ENCODE measurements at places on chromosomes 7 and 10.

GRCh38 chr10:12602521-12602920 is 253.2 kb downstream of the CAMK1D start:
- DNase-seq = no peak

- DNase-seq = no peak
Measured at GRCh38 chr10:91700273-91700672, 67.4 kb upstream of the PPP1R3C start.

DNA sequence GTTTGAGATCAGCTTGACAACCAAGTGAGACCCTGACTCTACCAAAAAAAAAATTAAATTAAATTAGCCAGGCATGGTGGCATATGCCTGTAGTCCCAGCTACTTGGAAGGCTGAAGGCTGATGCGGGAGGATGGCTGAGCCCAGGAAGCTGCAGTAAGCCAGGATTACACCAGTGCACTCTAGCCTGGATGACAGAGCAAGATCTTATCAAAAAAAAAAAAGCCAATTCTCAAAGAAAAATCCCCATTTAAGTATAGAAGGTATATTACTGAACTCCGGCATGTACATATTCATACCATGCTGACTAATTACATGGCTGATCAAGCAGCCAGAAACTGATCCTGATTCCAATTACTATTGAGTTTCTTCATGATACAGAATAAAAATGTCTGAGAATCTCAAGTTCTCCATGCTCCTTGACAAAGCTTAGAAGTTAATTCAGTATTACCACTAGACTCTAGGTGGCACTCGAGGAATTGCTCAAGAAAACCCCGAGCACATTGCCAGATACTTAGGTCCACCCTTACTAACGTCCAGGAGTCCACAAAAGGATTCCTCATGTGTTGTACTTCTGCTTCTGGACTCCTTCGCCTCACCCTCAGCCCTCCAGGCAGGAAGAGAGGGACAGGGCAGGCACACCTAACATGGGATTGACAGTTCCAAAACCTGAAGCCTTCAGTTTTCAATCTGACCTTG is 148.9 kb downstream of the PARD3 start:
- DNase-seq = no peak

- DNase-seq = no peak
Measured at GRCh38 chr10:47410271-47410670, 26.2 kb upstream of the ZNF488 start.

DNA sequence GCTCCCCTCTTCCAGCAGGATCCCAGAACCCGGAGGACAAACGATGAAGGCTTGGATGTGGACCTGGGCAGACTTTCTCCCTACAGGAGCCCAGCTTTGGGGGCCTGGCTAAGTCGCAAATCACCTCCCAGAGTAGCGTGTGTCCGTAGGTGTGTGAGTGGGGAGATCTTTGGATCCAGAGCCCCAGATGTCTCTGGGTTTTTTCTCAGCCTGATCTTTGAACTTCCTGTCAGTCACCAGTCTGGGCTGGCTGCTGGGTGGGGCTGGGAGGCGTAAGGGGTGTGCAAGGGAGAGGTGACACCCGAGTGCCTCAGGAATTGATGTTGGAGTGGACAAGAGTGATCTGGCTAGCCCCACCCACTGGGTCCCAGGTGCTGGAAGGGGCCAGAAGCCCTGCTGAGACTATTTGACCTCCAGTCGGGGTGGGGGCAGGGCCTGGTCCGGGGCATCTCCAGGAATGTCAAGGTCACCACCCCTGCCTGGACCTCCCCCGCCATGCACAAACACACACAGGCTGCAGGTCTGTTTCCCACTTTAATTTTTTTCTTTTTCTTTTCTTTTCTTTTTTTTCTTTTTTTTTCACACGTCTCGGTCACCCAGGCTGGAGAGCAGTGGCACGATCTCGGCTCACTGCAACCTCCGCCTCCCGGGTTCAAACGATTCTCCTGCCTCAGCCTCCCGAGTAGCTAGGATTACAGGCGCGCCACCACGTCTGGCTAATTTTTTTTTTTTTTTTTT is at the start of gene MOGAT3:
Gene MOGAT3, minus strand, starts transcription at position 175 of the 738 bp plus-strand sequence. CDS start 182 bp downstream, outside the sequence.
- DNase-seq = no peak

DNA sequence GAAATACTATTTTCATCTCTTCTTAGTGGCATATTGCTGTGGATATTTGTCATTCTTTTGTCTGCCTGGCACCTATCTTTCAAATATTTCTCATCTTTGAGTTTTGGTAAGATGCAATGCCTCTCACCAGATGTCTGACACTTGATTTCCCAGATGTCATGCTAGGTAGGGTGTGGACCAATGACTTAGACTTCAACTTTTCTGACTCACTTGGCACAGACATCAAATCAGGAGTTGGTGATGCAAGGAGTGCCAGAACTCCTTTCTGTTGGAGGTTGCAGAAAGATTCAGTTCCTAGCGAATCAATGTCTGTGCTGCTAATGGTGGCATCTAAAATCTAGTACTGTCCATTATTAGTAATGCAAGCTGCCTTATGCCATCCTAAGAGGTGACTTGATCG is 216.9 kb upstream of the FERD3L start:
- DNase-seq = no peak

GRCh38 chr10:128871671-128872231 is 595.3 kb upstream of the MGMT start:
- DNase-seq = no peak

- DNase-seq = no peak
Measured at GRCh38 chr10:93445978-93446720, 36.0 kb downstream of the MYOF start.

GRCh38 chr10:128326251-128326650 is 200.0 kb upstream of the MKI67 start:
- DNase-seq = no peak

DNA sequence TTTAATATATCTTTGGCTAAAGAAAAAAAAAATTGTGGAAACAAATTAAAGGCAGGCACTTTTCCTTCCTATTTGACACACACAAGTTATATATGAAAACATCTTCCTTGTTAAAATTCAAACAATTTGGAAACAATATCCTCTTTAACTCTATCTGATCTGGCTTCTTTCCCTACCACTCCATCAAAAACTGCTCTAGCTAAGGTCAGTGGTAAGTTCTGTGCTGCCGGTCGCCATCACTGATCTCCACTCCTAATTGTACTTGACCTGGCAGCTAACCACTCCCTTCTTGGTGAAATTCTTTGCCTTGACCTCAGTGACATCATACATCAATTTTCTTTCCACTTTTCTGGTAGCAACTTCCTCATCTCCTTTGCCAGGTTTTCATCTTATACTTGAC is 47.9 kb upstream of the MRLN start:
- DNase-seq = no peak

GRCh38 chr10:112330162-112330561 is 43.8 kb upstream of the ACSL5 start:
- no peak for DNase-seq

GRCh38 chr10:35126062-35126529 is 550 bp upstream of the CREM start:
- no peak for DNase-seq

GRCh38 chr10:22593636-22594198 is 120.7 kb downstream of the PIP4K2A start:
- DNase-seq = no peak

GRCh38 chr10:124579011-124579399 is 117.4 kb downstream of the LHPP start:
- no peak for DNase-seq

- no peak for DNase-seq
Measured at GRCh38 chr10:62057359-62057758, 155.9 kb downstream of the ARID5B start.

GRCh38 chr7:73976761-73977618 is 51.0 kb upstream of the ELN start:
- DNase-seq = no peak

DNA sequence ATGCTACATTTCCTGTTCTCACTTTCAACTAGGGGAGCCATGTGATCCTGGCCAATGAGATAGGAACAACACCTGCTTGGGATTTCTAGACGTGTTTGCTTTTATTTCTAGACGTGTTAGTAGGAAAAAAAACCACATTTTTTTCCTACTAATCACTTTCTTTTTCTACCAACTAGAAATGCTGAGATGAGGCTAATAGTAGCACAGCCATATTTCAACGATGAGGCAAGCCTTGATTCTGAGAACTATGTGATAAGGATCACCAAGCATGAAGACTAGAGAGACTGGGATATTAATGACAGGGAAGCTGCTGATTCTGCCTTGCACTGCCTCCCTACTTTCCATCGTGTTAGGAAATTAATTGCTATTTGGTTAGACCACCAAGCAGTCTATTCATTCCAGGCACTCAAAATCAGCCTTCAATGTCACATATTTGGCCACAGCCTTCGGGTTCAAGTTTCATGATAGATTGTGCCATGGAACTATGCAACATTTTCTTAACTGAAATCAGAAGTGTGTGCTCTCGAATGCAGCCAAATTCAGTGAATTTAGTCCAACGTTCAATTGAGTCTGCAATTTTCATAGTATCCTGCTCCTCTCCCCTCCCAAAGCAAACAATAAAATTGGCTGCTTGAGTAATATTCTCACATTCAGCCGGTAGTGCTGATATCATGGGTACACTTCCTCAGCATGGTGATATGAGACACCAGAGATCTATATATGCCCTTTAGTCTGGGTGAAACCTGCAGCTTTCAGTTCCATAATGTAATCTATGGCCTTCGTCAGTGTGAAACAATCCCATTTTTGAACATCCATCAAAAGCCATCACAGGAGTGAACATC is 98.1 kb downstream of the GPR37 start:
- DNase-seq = no peak

DNA sequence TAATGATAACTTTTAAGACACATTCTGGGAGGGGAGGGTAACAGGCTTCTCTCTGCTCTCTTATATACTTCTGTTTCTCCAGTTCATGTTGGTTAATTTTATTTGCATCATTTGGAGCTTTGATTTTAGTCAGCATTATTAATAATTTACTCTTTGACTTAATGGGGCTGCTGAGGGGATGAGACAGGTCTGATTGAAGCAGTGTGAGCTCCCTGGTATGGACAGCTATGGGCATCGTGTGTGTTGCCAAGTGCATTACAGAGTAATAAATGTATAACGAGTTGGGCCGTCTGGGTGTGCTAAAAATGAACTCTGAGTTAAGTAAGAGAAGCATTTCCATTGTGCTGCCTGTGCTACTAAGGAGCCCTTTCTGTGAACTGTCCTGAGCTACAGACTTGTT is 31.7 kb upstream of the IKZF1 start:
- no peak for DNase-seq

- no peak for DNase-seq
Measured at GRCh38 chr10:6072215-6072934, 10.2 kb upstream of the IL2RA start.

- DNase-seq = no peak
Measured at GRCh38 chr10:131690805-131691239, 210.0 kb upstream of the PPP2R2D start.

DNA sequence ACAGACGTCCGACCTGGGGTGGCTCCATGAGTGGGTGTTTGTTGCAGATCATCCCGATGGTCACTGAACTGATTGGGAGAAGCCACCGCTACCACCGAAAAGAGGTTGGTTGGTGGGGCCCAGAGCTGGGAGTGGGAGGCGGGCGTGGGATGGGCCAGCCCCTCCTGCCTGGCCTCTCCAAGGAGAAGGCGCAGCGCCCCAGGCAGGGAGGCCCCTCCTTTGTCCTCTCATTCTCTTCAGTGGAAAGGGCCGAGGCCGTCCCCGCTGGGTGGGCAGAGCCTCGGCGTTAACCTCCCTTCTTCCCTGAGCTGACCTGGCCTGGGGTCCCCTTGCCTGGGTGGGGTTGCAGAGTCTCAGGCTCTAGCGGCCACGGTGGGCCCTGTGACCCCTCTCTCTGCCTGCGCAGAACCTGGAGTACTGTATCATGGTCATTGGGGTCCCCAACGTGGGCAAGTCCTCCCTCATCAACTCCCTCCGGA is 5.2 kb downstream of the MTG1 start:
- no peak for DNase-seq

GRCh38 chr10:15775513-15775912 is 55.8 kb upstream of the ITGA8 start:
- no peak for DNase-seq

DNA sequence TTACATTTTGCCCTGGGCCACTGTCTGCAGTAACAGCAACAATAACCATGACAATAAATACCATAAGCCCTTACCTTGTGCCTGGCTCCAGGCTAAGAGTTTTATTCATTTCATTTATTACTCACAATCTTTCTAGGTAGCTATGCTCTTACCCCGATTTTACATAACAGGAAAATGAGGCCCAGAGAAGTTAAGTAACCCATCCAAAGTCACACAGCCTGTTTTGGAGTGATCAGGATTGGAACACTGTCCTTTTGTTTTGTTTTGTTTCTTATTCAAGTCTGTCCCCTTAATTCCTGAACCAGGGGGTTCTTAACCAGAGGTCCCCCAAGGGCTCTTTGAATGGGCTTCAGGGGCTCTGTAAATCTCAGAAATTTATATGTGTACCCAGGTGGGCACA is 4.2 kb upstream of the LBX1 start:
- no peak for DNase-seq

- no peak for DNase-seq
Measured at GRCh38 chr10:13973742-13974141, 357.0 kb downstream of the FRMD4A start.

GRCh38 chr10:97575127-97575668 is 2.6 kb downstream of the ANKRD2 start:
- DNase-seq = no peak

GRCh38 chr10:100008142-100008522 is 1.6 kb downstream of the DNMBP start:
- no peak for DNase-seq

- no peak for DNase-seq
Measured at GRCh38 chr7:101666741-101667140, 37.6 kb upstream of the MYL10 start.

GRCh38 chr10:62893036-62893435 is 76.9 kb upstream of the EGR2 start:
- no peak for DNase-seq

DNA sequence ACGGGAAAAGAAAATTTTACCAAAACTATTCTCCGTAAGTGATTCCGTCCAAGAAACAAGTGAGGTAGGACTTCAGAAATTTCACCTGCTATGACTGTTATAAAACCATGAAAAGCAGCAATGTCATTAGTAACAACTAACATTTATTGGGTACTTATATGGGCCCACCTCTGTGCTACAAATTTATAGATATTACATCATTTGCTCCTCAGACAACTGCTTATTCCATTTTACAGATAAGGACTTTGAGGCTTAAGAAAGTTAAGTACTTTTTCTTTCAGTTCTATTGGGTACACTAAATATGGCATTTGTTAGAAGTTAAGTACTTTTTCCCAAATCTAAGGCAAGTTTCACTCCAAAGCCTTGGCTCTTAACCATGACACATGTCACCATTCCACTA is 36.3 kb downstream of the HACD1 start:
- no peak for DNase-seq

GRCh38 chr7:102287981-102288278 is 1.3 kb downstream of the SH2B2 start:
- no peak for DNase-seq

- no peak for DNase-seq
Measured at GRCh38 chr7:105911961-105912575, 35.7 kb upstream of the ATXN7L1 start.

DNA sequence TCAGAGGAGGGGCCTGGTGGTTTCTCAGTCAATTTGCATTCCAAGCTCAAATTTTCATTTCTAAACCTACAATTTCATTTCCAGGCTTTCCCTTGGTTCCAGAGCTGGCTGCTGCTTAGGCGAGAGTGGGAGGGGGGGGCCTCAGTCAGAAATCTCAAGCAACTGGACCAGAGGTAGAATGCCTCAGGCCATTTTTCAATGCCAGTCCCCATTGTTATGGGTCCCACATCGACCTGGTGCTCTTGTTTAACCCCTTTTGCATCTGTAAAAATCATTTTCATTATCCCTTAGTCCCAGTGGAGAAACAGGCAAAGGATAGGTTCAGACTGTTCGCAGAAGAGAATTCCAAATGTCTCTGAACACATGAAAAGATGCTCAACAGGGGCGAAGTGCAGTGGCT is 13.5 kb upstream of the BAG3 start:
- no peak for DNase-seq

Measured in stimulated activated naive CD8-positive, alpha-beta T cell treated with anti-CD3 and anti-CD28 coated beads, Interleukin-15, amount 100 ng/mL, for 72 hours (primary cell).